SHP77 (cell line): ENCODE measurements at places on chromosomes 3 and 15.

DNA sequence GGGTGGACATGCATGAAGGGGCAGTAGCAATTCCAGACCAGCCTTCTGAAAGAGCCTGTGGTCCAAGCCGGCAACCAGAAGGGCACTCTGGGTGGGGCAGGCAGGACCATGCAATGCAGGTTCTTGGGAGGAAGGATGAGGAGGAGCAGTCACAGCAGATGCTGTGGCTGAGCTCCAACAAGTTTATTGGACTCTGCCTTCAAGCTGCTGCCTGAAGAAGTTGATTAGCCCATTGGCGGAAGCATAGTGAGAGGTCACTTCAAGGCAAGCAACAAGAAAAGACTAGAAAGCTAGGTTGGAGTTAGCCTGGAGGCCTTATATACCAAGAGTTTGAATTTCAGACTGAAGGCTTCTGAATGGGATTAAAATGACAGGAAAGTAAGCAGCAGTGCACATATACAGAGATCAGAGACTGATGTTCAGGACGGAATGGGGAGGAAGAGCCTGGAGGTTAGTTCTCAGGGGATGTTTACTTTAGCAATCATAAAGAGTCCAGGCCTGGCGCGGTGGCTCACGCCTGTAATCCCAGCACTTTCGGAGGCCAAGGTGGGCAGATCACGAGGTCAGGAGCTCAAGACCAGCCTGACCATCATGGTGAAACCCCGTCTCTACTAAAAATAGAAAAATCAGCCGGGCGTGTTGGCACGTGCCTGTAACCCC lies 39.9 kb downstream of the SFMBT1 start:
- DNase-seq, result no peak

DNA sequence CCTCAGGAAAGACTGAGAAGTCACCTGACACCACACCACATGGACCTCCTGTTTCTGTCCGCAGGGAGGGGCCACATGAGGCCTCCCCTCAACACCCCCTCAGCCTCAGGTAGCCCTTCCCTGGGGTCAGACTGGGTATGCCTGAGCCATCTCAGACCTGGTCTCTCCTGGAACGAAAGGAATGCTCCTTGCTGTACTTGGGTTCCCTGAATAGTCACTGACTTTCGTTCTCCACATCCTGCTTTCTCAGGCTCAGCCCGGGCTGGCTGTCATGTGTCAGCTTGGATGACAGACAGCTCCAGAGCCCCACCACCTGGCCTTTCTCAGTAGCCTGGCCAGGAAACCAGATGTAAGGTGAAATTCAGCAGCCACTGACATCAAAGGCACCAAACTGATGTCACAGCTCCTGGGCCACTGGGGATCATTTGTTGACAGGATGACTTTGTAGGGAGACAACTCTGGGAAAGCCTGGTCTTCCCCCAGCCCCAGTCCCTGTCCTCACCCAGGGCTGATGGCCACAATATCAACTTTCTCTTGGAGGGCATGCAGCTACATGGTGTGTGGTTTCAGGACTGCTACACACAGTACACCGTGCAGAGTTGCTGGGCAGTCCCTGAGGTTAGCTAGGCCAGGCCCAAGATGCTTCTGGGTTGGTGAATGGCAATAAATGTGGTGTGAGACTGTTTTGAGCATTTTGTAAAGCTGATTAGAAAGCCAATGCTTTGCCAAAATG lies 141.4 kb upstream of the MRPS22 start:
- DNase-seq, result peak; percentile 26

DNA sequence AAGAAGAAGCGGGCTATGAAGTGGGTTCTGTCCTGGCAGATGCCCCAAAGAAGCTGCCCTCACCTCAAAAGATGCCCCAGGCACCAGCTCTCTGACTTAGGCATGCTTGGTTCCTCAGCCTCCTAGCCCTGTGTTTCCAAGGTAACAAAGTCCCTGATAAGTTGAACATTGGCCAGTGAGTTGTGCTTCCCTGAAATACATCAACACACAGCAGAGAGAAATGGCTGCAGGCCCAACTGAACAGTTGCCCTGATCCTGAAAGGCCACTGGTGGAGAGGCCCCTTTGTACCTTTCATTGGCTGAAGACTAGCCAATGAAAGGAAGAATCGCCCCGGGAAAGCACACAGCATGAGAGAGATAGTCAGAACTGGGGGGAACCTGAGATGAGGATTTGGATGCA lies 169.9 kb upstream of the CTNNB1 start:
- DNase-seq, result no peak

DNA sequence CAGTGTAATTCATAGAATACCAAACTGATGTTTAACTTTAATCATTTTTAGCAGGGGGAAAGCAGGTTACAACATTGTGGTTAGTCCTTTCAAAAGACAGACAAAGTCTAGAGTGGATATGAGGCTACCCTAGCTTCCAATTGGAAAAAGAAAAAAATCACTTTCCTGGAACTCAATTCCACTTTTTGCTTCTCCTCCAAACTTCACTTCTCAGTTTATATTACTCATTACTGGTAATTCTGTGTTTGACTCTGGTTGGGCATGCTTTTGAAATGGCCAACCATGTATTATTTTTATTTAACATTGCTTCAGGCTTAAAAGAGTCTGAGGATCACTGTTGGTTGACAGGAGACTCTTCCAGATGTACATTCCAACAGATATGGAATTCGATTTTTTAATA lies 84.8 kb downstream of the RAP2B start:
- DNase-seq, result no peak

DNA sequence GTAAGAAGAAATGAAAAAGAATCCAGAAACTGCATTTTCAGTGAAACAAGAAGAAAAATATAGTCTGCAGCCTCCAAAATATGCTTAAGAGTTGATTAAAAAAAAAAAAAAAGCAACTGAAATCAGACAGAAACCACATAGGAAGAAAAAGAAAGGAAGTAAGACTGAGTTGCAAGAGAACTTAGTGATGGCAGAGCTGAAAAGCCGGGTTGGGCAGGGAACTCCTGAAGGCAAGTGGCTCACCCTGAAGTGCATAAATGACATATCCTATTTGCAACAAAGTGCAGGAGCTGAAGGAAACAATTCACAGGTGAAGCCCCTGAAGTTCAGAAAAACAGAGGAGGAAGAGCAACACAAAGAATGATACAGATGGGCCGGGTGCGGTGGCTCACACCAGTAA lies 108.8 kb upstream of the SLC25A36 start:
- DNase-seq, result no peak
